Gastrocnemius medialis (tissue), 4 donors: ENCODE measurements at places on chromosomes 3 and 15.

- no peak for DNase-seq
Measured at GRCh38 chr15:34154725-34155204, 52.9 kb downstream of the PGBD4 start.

DNA sequence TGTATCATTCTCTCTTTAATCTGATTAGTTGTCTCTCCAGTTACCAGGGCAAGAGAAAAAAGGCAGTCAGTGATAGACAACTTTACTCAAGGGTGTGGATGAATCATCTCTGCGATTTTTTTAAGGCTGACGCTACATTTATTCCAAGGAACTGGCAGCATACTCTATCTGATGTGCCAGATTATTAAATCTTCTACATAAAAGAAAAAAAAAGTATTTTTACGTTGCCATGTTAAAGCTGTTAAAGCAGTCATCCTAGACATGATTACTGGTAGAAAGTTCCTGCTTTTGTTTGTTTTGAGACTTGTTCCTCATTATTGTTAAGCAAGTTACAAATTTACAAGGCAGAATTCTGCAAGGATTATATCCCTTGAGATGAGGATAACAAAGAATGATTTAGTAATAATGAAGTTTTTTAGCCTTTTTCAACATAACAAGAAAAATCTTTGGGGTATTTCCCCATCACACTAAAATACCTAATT, 121.7 kb downstream of the CBLB start:
- no peak for DNase-seq

DNA sequence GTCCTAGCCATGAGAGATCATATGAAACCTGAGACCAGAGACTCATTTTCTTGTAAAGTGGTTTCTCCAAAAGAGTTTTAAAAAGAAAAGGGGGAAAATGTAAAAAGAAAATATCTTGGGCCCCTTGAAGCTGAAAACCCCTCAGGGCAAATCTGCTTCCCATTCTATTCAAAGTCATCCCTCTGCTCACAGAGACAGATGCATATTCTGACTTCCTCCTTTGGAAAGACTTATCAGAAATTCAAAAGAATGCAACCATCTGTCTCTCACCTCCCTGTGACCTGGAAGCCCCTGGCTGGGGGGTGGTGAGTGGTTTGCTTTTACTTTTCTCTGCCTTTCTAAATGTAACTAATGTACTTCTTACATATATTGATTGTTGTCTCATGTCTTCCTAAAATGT, 1154.8 kb downstream of the NSUN3 start:
- DNase-seq: no peak

GRCh38 chr3:59580499-59580898, 530.7 kb upstream of the CFAP20DC start:
- no peak for DNase-seq

GRCh38 chr3:43676441-43676840, 14.3 kb upstream of the ABHD5 start:
- DNase-seq: no peak

GRCh38 chr3:130792246-130792645, 45.6 kb upstream of the PIK3R4 start:
- DNase-seq: no peak

GRCh38 chr3:119310071-119310470, 15.9 kb downstream of the ARHGAP31 start:
- no peak for DNase-seq

DNA sequence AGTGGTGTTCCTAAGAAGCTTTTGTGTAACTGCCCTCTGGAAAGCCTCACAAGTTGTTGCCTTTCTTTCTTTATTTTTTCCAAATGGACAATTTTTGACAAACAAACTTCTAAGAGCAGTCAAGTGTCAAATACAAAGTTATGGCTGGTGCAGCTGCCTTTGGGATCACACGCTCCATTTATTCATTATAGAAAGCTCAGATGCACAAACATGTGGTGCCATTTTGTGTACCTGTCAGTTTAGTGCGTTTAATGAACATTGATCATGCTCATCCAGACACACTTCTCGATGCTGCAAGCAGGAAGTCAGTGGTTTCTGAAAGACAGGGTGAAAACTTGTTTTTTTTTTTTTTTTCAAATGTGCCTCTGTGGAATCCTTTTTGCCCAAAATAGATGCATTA, 324.5 kb downstream of the CNTN4 start:
- DNase-seq: no peak

DNA sequence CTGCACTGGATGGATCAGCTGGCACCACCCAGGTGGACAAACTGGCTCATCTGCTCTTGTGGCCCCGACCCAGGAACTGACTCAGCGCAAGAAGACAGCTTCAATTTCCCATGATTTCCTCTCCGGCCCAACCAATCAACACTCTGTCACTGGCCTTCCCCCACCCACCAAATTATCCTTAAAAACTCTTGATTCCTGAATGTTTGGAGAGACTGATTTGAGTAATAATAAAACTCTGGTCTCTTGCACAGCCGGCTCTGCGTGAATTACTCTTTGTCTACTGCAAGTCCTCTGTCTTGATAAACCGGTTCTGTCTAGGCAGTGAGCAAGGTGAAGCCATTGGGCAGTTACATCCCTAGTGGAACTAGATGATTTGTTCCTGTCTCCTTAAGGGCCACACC, 16.1 kb downstream of the BDH1 start:
- DNase-seq: no peak

- DNase-seq: no peak
Measured at GRCh38 chr15:65286069-65286703, 497 bp downstream of the PARP16 start.

DNA sequence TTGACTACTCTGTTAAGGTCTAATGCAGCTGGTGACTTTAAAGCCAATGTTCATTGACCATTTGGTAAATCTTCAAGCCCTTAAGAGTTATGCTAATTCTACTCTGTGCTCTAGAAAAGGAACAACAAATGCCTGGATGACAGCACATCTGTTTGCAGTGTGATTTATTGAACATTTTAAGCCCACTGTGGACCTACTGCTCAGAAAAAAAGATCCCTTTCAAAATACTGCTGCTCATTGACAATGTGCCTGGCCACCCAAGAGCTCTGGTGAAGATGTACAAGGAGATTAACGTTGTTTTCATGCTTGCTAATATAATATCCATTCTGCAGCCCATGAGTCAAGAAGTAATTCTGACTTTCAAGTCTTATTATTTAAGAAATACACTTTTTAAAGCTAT, 110.8 kb downstream of the TBC1D5 start:
- no peak for DNase-seq

GRCh38 chr3:190105876-190106275, 14.8 kb downstream of the P3H2 start:
- no peak for DNase-seq

DNA sequence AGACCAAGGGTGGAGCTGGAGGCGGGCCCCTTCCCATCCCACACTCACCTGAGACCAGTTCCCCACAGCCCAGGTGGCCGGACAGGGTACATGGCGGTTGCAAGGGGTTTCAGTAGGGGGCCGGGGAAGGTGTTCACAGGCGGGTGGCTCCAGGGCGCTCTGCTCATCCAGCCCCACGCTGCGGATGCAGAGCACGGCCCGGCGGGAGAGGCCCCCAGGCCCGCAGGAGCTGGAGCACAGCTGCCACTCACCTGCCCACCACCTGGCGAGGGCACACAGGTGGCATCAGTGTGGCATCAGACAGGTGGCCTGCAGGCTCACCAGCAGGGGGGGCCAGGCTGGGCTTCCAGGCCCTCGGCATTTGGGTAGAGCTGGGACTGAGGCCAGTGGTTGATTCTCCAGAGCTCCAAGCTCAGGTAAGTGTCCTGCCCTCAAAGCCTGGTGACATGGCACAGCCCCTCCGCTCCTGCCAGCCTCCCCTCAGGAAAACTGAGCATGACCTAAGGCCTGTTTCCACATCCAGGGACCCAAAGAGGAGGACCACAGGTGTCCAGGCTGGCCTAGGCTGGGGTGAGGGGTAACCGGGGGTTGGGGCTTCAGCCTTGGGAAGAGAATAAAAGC, 43.8 kb downstream of the ADAMTS7 start:
- DNase-seq: no peak

DNA sequence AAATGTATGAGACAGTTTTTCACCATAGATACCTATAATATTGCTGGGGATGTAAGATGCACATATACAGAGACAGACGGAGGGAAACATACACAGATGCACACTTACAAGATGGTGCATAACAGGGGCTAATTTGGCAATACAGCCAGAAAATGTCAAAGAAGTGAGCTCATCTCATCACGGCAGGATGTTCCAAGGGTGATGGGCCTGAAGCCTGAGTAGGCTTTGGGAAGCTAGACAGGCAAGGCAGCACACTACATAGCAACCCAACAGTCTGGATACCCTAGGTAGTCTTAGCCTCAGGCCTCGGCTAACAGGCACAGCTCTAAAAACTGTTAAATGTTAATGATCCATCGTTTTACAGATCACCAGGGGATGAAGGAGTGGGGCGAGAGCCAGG, 148.5 kb downstream of the OSBPL10 start:
- DNase-seq: no peak

- DNase-seq: no peak
Measured at GRCh38 chr3:29284497-29284896, 3.6 kb downstream of the RBMS3 start.

DNA sequence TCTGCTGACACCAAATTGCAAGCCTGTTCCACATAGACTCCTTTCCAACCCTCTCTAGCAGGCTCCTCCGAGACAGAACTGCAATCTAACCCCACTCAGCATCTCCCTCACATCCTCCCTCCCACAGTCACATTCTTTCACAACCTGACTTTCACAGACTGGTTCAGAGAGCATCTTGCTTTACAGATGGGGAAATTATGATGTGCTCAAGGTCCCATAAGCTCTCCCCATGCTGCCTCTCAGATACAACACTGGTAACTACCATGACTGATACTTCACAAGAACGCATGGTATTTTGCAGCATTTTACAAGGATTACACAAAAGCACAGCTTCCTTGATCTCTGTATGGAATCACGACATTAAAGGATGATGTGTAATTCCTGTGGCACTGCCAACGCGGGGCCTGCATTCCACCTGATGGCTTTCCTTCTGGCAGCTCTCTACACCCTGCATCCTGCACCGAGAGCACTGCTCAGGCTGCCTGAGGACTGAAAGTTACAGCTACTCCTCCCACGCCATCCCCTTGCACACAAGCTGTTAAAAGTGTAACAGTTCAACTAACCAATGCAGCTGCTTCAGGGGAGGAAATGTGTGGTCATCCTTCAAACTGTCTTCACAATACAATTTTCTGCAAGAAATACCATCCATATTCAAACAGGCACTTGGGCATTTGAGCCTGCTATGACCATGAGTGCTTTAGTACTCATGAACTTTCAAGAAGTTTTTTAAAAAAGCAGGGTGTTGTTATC, 27.6 kb downstream of the TBC1D2B start:
- DNase-seq: no peak

GRCh38 chr15:38275959-38276358, 23.3 kb downstream of the SPRED1 start:
- no peak for DNase-seq

DNA sequence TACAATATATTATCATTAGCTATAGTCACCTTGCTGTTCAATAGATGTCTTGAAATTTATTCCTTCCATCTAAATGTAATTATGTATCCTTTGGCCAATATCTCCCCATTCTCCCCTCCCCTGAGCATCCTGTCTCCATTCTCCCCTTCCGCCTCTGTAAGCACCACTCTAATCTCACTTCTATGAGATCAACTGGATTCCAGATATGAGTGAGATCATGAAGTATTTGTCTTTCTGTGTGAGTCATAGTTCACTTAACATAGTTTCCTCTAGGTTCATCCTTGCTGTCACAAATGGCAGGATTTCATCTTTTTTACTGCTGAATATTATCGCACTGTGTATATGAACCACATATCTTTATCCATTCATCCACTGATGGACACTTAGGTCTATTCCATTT, 148.8 kb upstream of the NDN start:
- DNase-seq: no peak

- DNase-seq: no peak
Measured at GRCh38 chr15:91622711-91623342, 230.7 kb upstream of the SLCO3A1 start.

- no peak for DNase-seq
Measured at GRCh38 chr15:75238150-75238549, 20.0 kb upstream of the GOLGA6C start.

DNA sequence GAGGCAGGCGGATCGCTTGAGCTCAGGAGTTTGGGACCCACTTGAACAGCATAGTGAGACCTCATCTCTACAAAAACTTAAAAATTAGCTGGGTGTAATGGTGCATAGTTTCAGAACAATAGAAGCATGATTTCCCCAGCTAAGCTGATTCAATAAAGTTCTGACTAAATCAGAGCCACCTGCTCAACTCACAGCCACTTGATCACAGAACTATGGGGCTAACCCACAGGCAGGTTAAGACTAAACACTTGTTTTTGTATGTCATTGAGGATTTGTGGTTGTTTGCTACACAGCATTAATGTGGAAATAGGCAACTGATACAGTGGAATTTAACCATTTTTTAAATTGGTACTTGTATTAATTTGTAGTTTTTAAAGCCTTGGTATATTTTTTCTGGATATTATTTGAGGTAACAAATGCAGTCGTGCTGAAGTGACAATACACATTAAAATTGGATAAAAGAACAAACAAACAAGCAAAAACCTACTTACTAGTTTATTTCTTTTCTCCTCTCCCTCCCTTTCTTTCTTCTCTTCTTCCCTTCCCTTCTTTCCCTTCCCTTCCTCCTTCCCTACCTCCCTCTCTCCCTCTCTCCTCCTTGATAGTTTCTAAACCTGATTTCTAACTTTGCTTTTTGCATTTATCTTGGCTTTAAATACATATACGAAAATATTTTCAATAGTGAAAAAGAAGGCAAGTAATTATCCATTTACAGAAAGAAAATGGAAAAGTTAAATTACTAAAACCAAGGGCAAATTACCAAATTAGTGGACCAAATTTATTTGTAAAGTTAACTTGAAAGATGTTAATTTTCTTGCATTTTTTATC, 32.1 kb downstream of the OXSM start:
- no peak for DNase-seq

GRCh38 chr3:150867434-150867833, 37.8 kb downstream of the MINDY4B start:
- no peak for DNase-seq

- no peak for DNase-seq
Measured at GRCh38 chr15:65870889-65871533, 1.7 kb downstream of the RAB11A start.

- DNase-seq: no peak
Measured at GRCh38 chr3:54261141-54261540, 138.8 kb downstream of the CACNA2D3 start.
